ENCODE measurements at places on chromosomes 11 and 22. TPM values are rescaled to one million over a fixed set of nuclear protein-coding genes. Genes with fewer than 3 reads are reported as not detected.

- H3K27me3 ChIP-seq = no peaks in the 10 kb centered on the region
- H3K27ac ChIP-seq = no peak overlapping the region
- H3K36me3 ChIP-seq = no peaks in the 10 kb centered on the region
- no peak overlapping the region for H3K4me3 ChIP-seq
- no peak for DNase-seq
Measured at GRCh38 chr22:37734964-37735451, 38.2 kb downstream of the TRIOBP start.

GRCh38 chr11:34926101-34926830, 9.8 kb downstream of the PDHX start:
- no peaks in the 10 kb centered on the region for H3K27me3 ChIP-seq
- no peak for DNase-seq
- H3K4me3 ChIP-seq = no peak overlapping the region
- H3K27ac ChIP-seq = no peak overlapping the region
- peaks cover 4% of the 10 kb centered on the region for H3K4me1 ChIP-seq

DNA sequence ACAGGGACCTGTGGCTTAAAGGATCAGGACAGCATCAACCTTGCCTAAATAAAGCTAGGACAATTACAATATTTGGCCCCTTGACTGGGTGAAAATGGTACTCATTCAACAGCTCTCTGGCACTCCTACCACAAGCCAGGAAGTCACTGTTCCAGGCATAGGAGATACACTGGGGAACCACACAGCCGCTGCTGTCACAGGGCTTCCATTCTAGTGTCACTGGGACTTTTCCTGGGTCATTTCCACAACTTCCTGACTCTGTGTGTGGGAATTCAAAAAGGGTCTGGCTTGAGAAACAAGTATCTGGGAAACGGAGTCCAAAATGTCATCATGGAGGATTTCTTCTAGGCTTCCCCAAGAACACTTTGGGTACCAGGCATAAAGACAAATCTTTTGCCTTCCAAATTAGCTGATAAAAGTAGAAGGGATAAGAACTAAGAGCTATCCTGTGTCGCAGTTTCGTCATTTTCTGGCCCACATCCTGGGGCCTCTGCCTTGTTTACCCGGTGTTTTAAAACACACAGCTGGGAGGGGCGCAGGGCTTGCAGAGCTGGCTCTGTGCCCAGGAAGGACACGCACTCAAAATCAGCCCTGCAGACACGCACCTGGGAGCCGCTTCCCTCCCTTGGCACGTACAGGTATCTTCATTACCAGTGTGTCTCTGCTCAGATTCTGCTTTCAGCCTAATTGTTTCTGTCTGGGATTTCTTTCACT, 38.0 kb downstream of the TMEM45B start:
- no peak overlapping the region for H3K4me3 ChIP-seq
- no peak for DNase-seq
- no peaks in the 10 kb centered on the region for H3K36me3 ChIP-seq
- no peaks in the 10 kb centered on the region for H3K27me3 ChIP-seq
- H3K4me1 ChIP-seq = no peaks in the 10 kb centered on the region
- no peak overlapping the region for H3K27ac ChIP-seq

GRCh38 chr22:32806296-32806695, 4.8 kb downstream of the TIMP3 start:
- H3K36me3 ChIP-seq = no peaks in the 10 kb centered on the region
- no peaks in the 10 kb centered on the region for H3K27me3 ChIP-seq
- DNase-seq = no peak

GRCh38 chr11:36077886-36078685, 134.2 kb downstream of the LDLRAD3 start:
- no peak overlapping the region for H3K27ac ChIP-seq
- DNase-seq = no peak
- H3K36me3 ChIP-seq = no peaks in the 10 kb centered on the region
- H3K27me3 ChIP-seq = no peaks in the 10 kb centered on the region
- H3K4me3 ChIP-seq = no peak overlapping the region

GRCh38 chr11:72520815-72521214, 86.5 kb upstream of the CLPB start:
- no peak overlapping the region for H3K4me3 ChIP-seq
- DNase-seq = no peak
- no peaks in the 10 kb centered on the region for H3K36me3 ChIP-seq
- no peak overlapping the region for H3K27ac ChIP-seq

DNA sequence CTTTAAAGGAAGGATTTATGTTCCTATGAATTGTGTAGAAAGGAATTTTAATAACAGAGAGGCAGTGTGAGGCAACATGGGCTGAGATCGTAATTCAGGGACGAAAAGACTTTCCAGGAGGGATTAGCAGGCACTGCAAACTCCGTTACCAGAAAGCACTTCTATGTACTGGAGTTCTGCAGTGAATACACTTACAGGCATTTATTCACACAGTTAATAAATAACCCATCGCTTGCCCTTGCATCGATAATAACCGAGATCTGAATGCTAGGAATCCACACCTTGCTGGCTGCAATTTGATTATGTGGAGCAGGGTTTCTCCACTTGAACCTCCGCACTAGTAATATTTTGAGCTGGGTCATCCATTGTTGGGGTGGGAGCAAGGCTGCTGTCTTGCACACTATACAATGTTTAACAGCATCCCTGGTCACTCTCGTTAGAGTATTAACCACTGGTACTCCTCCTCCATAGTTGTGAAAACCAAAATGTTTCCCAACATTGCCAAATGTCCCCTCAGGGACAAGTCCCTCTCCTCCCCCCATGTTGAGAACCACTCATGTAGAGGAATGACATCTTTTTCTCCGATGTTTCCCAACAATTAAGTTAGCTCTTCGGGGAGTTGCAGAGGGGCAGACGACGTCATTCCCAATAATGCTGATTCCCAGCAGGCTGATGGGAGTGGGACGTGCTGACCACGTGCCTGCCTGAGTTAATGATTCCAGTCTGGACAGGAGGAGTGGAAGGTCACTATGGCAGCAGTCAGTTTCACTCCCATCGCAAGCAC, 99.5 kb downstream of the SNX19 start:
- H3K36me3 ChIP-seq = no peaks in the 10 kb centered on the region
- H3K27ac ChIP-seq = no peak overlapping the region
- H3K4me3 ChIP-seq = no peak overlapping the region
- H3K4me1 ChIP-seq = no peaks in the 10 kb centered on the region

DNA sequence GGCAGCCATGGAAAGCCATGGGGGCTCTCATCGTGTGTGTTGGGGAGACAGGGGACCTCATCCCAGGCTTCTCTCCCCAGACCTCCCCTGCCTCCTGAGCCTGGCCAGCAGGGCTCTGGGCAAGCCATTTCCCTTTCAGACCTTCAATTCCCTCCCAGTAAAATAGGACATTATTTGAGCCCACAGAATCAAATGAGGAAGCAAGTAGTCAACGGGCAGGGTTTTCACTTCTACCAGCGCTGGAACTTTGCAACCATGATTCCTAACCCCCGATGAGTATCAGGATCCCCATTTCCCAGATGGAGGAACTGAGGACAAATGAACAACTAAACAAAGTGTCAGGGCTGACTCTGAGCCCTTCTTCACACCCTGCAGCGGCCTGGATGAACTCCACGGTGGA, 48.9 kb upstream of the TCF20 start:
- no peak for DNase-seq
- no peak overlapping the region for H3K27ac ChIP-seq
- no peak overlapping the region for H3K4me3 ChIP-seq
- no peaks in the 10 kb centered on the region for H3K36me3 ChIP-seq
- no peaks in the 10 kb centered on the region for H3K27me3 ChIP-seq
- H3K4me1 ChIP-seq = peaks cover 3% of the 10 kb centered on the region

- no peaks in the 10 kb centered on the region for H3K36me3 ChIP-seq
- no peaks in the 10 kb centered on the region for H3K4me1 ChIP-seq
- no peak for DNase-seq
Measured at GRCh38 chr11:104637662-104638170, 260.5 kb downstream of the CASP12 start.

GRCh38 chr11:7347611-7348431, 96.1 kb downstream of the SYT9 start:
- no peaks in the 10 kb centered on the region for H3K27me3 ChIP-seq
- H3K4me1 ChIP-seq = no peaks in the 10 kb centered on the region
- no peak overlapping the region for H3K27ac ChIP-seq

GRCh38 chr11:86900162-86900561, 55.0 kb downstream of the FZD4 start:
- H3K27ac ChIP-seq = no peak overlapping the region
- no peaks in the 10 kb centered on the region for H3K27me3 ChIP-seq
- DNase-seq = no peak
- H3K4me1 ChIP-seq = no peaks in the 10 kb centered on the region

- no peaks in the 10 kb centered on the region for H3K36me3 ChIP-seq
- peaks cover 17% of the 10 kb centered on the region for H3K4me1 ChIP-seq
- no peak overlapping the region for H3K27ac ChIP-seq
- H3K4me3 ChIP-seq = no peak overlapping the region
- no peaks in the 10 kb centered on the region for H3K27me3 ChIP-seq
Measured at GRCh38 chr11:67633758-67634365, 4.1 kb upstream of the NUDT8 start.

DNA sequence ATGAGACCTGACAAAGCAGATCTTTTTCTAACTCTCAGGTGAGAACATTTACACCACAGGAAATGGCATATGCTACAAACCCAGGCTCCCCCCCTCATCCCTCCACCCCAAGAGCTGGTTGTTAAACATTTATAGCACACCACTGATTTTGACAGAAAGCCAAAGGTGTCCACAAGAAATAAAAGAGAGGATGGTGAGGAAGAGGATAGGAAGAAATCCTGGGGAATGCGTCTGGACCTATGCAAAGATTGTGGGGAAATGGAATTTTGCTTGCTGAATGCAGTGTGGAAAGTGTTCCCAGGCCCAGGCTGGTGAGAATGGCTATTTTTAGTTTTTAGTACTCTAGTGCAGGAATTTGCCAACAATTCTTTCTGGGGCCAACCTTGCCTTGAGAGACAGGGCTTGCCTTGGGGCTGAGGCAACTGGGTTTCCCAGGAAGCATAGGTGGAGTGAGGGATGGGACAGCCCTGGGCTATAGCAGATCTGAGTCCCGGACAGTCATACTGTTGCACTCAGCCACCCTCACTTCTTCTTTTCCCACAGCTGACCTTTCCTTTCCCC, 163.9 kb downstream of the ADAMTS15 start:
- peak overlapping the region; percentile 2 for H3K27ac ChIP-seq
- H3K36me3 ChIP-seq = no peaks in the 10 kb centered on the region
- no peak for DNase-seq
- H3K27me3 ChIP-seq = no peaks in the 10 kb centered on the region
- H3K4me1 ChIP-seq = peaks cover 28% of the 10 kb centered on the region

The PANX1 gene
- total RNA-seq = 29.6 TPM

The C11orf86 gene
- total RNA-seq = not detected

The TYMP gene
- total RNA-seq = 90.4 TPM

The LRRC56 gene
- total RNA-seq = not detected

The HTR3B gene
- not detected for total RNA-seq

The SPI1 gene
- 35.0 TPM for total RNA-seq

The AMOTL1 gene
- total RNA-seq = 89.5 TPM

The LRRC74B gene
- not detected for total RNA-seq
